ENCODE measurements at places on chromosomes 3 and 15.

- no peak for DNase-seq
Measured at GRCh38 chr3:17672506-17672905, 69.9 kb downstream of the TBC1D5 start.

- DNase-seq: no peak
Measured at GRCh38 chr3:24937228-24937627, 442.6 kb upstream of the THRB start.

DNA sequence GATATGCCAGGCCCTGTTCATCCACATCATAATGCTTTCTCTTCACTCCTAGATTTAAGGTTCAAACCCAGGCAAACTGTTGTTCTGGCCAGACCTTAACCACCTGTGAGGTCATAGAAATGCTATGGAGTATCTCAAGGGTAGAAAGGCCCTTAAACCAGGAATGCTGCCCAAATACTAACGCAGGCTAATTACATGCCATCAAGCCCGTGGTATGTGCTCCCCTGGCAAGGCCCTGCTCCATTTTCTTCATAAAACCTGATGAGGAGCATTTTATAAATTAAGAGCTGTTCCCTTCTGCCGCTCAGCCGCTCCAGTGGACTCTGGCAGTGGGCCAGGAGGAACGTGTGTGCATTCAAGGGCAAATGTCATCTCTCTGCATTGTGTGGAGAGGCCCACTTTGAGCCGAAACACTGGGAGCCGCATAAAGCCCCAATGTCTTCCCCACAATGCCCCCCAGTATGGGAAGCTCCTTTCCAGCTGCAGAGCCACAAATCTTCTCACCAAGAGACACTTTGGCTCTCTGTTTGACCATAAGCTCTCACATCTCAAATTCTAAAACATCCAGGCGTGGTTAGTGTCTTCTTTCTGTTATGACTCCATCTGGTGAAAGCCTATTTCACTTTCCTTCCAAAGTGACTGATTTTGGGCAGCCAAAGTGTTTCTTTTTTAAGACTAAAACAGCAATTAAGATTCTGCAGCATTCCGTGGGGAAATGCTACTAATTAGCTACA lies 210.8 kb upstream of the NR2E3 start:
- no peak for DNase-seq

- DNase-seq: no peak
Measured at GRCh38 chr3:128067489-128067888, 15.3 kb downstream of the SEC61A1 start.

- DNase-seq: no peak
Measured at GRCh38 chr3:194512895-194513601, 26.2 kb upstream of the ATP13A3 start.

GRCh38 chr3:61914276-61914675 lies 352.9 kb downstream of the PTPRG start:
- DNase-seq: no peak

DNA sequence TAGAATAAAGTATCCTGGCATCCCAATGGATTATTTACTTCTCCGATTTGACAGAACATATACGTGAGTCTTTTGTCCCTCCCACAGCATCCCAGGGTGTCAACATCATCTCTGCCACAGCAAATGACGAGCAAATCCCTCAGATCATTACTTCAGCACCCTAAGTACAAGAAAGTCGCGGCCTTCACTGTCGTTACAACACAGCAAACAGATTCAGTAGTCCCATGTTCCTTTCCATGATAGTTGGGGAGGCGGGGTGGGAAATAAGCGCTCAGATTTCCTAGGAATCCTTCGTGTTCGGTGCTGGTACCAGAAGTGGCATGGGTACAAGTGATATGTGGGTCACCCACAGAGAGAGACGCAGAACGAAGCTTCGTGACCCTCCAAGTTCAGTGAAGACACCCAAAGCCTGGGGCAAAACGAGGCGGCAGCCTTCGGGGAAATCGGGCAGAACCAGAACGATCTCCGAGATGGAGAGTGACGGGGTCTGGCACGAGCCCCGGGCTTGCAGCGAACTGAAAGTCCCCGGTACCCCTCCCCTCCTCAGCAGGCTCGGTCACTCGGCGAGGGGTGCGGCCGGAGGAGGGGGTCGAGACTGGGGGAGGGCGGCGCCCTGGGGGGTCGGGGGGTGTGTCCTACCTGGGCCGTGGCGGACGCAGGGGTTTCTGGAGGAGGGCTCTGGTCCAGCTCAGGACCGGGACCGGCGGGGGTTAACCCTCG lies 619 bp downstream of the TTBK2 start:
- DNase-seq: peak; percentile 37

DNA sequence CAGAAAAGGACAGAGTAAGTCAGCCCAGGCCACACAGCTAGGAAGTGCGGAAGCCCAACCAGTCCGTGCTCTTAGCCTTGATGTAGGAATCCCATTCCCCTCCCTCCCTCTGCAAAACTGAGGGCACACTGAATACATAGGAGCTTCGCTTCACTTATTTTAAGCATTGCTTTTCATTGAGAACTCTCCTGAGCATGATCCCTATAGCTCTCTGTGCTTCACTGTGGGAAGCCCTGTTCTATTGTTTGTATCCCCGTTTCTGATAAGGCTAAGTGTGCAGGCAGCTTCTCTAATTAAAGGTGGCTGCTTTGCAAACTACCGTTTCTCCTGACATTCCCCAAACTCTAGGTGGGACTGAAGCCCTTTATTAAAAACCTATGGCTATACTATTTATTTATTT lies 29.9 kb downstream of the IL5RA start:
- no peak for DNase-seq

GRCh38 chr3:126142652-126143051 lies 37.7 kb downstream of the ALDH1L1 start:
- no peak for DNase-seq

DNA sequence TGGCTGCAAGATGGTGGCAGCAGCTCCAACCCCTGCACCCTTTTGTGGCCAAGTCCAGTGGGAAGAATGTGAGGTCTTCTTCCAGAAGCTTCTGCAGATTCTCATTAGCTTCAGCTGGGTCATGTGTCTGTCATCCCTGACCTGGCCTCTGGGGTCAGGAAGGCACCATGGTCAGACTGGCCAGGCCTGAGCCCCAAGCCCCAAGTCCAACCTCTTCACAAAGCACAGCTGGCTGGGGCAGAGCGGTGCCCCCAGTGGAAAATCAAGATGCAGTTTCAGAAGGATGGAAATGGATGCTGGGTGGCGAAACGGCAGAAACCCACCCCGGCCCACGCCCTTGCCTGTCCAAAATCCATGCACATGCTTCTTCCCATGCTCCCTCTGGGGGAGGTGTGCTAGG lies 15.9 kb upstream of the GATA2 start:
- no peak for DNase-seq

DNA sequence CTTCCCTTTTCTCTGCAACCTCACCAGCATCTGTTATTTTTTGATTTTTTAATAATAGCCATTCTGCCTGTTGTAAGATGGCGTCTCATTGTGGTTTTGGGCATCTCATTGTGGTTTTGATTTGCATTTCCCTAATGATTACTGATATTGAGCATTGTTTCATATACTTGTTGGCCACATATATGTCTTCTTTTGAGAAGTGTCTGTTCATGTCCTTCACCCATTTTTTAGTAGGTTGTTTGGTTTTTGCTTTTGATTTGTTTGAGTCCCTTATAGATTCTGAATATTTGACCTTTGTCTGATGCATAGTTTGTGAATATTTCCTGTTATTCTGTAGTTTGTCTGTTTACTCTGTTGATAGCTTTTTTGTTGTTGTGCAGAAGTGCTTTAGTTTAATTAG lies 312.2 kb upstream of the TBC1D5 start:
- DNase-seq: no peak

DNA sequence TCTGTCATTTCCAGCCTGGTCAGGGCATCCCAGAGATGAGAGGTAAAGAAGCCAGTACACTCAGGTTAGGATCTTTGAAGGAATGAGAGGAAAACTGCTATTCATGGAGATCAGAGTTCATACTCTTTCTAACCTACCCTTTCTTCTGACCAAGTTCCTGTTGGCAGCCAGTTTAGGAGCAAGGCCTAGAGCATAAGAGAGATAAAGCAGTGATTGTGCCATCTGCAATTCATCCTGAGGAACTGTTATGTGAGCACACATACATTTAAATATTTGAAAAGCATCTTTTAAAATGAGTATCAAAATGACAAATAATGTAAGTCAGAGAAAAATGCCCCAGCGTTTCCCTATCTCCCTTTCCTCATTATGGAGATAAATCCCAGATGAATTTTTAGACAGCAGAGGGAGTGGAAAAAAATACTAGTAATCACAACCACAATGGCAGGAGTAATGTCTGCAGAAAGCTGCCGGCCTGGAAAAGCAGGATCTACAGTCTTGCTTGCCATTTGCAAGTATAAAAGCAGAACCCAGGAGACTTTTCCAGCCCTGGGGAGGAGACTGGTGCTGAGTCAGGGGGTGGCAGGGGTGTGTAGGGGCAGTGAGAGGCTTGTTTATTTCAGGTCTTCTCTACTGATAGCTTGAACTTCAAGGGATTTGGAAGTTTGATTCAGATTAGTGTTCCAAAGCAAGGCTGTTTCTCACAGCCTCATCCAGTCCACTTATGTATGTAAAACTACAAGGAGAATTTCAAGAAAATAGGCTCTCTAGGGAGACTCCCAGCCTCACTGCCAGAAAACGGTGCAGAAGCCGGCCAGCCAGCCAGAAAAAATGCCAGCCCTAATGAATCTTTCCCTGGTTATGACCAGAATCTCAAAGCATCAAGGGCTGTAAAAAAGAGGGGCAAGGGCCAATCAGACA lies 1052.4 kb downstream of the TUSC7 start:
- DNase-seq: no peak

- no peak for DNase-seq
Measured at GRCh38 chr3:56720849-56721248, 37.8 kb upstream of the TASOR start.

DNA sequence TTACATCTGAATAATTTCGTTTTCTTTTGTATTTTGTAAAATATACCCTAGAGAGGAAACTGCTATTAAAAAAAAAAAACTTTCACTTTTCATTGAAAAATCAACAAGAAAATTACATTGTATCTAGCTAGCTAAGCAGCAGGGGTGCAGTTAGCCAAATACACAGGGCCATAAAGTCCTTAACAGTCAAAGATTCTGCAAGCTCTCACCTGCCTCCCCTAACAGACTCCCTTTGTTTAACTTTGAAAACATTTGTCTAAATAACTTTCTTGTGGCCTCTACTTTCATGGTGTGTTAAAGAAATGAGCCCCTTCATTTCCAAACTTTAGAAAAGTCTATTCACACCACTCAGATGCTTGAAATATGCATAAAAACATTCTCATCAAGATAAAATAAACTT lies 23.3 kb downstream of the CBLB start:
- no peak for DNase-seq

- DNase-seq: peak; percentile 56
Measured at GRCh38 chr15:58988006-58988785, 733 bp downstream of the RNF111 start.

GRCh38 chr3:183619010-183619409 lies 16.4 kb upstream of the KLHL24 start:
- DNase-seq: no peak

- DNase-seq: no peak
Measured at GRCh38 chr3:61802772-61803171, 241.4 kb downstream of the PTPRG start.

- DNase-seq: no peak
Measured at GRCh38 chr15:61907753-61908086, 152.5 kb downstream of the VPS13C start.

- no peak for DNase-seq
Measured at GRCh38 chr3:119084371-119085069, 49.9 kb upstream of the IGSF11 start.

DNA sequence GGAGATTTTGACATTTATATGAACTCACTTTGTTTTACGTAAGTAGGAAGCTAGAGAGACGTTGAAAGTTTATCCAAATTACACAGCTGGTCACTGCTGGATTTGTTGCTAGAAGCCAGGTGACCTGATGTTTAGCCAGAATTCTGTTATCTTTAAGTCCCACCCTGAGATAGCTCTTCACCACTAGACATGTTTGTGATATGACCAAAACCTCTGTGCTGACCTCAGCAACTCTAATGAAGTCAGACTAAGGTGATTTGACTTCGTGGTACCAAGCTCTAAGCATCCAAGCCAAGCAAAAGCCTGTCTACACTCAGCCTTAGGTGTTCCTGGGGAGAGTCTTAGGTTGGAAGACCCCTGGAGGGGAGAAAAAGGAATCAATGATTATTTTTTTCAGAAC lies 102.4 kb downstream of the ARRDC4 start:
- DNase-seq: no peak

DNA sequence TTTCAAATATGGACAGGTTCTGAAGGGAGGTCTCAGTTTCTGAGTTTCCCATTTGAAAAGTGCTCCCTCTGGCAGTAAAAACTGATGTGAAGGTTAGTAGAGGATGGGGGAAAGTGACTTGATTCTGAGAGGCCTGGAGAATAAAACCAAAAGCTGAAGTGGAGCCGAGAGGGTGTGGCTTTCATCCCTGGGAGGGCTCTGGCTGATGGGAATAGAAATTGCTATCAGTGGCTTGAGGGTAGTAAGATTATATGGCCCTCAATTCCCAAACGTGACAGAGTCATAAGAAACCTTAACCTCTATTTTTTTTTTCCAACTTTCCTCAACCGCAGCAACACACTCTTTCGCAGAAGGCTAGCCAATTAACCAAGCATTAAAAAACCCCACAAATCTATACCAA lies 185.9 kb downstream of the MEIS2 start:
- DNase-seq: no peak

DNA sequence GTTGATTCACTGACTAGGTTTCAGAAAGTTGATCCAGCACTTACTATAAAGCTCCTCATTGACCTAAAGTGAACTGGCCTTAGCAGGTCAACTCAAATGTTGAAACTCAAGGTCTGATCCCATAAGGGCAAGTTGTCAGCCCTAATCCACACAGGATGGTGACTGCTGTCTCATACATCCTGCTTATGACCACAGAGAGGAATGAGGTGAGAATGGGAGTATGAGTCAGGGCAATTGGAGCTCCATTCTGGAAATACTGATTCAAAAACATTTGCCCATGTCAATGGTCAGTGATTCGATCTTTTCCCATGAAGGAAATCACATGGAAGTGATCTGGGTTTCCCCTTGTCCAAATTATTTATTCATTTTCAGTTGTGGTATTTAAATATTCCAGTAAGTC lies 78.7 kb downstream of the ZNF385D start:
- no peak for DNase-seq

GRCh38 chr15:70856884-70857561 lies 3.1 kb upstream of the LARP6 start:
- no peak for DNase-seq

- DNase-seq: no peak
Measured at GRCh38 chr15:92936693-92937092, 36.6 kb downstream of the CHD2 start.

DNA sequence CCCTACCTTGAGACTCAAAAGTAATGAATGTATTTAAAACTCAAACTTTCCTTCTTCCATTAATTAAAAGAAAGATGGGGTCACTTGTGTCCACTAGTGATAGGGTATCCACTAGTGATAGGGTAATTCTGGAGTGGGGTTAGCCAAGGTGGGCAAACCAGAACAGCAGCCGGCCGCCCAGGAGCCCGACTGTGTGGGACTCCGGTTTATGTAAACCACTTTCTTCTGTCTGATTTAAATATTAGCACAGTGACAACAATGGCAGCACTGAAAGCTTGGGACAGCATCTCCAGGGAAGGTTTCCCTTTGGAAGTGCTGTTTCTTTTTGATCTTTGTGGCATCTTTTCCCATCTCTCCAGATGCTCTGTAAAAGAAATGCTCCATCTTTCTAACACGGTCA lies 722 bp downstream of the MYZAP start:
- DNase-seq: no peak
